ENCODE measurements at places on chromosomes 3 and 15.
A peak's percentile ranks its signal among the peaks of the same experiment; 100 is the strongest.

DNA sequence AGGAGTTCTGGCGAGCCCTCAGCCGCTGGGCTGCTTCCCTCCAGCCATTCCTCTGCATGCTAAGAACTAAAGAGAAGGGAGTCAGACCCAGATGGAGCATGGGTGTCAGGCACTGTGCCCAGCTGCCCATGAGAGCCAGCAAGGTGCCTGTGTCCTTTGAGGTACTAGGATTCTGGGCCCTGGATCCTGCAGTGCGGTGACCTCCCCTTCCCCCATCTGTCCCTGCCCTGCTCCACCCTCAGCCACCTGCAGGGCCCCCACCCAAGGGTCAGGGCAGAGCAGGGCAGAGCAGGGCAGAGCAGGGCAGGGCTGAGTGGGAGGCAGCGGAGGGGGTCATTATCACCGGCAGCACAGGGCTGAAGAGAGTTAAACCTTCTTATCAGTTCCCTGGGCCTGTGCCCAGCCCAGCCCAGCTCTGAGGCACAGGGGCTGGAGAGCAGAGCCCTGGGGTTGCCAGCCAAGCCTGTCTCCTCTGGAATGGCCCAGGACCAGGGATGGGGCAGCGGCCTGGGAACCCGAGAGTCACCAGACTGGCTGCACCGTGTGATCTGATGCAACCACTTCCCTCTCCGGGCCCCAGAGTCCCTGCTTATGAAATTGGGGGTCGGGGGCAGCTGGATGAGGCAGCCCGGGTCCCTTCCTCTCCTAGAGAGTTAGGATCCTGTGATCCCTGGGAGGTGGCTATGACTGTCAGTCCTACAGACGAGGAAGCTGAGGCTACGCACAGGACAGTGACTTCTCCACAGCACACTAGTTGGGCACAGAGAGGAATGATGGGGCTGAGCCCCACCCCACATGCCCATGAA, 17.3 kb downstream of the ZDHHC19 start:
- no peak for DNase-seq

GRCh38 chr15:71679793-71680353, 130.5 kb upstream of the NR2E3 start:
- DNase-seq, result no peak

GRCh38 chr3:58840949-58841348, 174.4 kb upstream of the FAM3D start:
- no peak for DNase-seq

DNA sequence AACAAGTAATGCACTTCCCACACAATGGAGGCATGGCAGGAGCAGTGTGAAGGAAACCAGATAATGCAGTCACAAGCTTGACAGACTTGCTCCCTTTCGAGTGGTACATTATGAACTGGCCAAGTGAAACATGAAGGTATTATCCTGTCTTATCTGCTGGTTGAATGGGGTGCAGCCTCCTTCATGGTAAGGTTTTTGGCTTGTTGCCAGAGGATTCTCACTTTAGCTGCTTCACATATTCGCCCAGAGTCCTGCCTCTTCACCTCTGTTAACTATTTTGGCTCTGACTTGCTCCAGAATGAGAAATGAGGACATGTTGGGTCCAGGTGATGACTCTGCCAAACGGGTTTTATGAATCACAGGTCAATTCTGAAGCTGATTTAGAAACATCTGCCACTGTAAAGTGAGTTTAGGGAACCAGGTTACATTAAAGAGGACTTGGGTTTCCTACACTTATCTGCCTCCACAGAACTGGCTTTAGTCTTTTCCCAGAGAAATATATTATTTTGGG, 19.5 kb upstream of the CCDC39 start:
- DNase-seq, result no peak

- DNase-seq, result no peak
Measured at GRCh38 chr3:59566481-59566975, 516.7 kb upstream of the CFAP20DC start.

- no peak for DNase-seq
Measured at GRCh38 chr15:65163041-65163440, 22.1 kb downstream of the CLPX start.

DNA sequence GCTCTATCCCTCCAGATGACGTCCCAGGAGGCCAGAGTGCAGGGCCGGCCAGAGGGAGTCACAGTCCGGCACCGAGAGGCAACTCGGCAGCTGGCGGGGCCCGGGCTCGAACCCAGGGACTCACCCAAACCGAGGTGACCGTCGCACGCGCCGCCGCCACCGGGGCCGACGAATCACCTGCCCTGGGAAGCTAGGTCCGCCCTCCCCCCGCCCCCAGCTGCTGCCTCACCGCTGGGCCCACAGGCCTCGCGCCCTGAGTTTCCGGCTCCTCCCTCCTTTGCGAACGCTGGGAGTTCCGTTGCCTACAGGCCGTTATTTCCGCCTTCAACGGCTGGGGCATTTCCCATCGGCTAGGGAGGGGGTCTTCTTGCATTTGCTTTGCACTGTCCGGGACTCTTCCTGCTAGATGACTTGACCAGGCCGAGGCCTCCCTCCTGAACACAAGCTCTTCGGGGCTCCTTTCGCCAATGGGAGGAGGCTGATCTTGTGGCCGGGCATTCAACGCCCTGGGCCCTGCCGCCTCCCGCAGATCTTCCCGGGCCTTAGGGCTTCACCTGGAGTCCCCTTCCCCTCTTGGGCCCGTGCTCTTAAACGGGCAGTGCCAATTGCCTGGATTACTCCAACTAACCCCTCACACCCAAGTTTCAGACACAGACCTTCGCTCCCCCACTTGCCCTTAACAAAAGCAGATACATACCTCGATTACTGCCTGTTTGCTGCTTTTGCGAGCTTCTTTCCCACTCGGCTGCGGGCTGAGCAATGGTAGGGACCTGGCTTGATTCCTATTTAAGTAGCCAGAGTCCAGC, at the start of gene SNUPN:
SNUPN (minus strand) TSS at position 184 of the 806 bp plus-strand sequence. CDS start 4,674 bp downstream, outside the sequence.
- peak; percentile 93 for DNase-seq

DNA sequence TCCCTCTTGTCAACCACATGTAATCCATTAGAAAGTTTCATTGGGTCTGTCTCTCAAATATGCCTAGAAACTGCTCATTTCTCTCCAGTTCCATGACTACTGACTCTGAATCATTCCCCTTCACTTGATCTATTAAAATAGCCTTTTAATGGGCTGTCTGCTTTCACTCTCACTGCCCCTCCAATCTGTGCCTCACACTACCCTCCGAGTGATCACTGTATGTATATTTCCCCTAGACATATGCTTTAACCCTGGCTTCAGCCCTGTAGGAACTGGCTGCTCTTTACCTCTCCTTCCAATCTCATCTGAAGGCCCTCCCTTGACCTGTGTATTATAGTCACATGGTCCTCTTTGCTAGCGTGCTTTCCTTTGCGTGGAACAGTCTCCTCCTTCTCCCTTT, 282.8 kb upstream of the ADAMTS9 start:
- DNase-seq, result no peak

DNA sequence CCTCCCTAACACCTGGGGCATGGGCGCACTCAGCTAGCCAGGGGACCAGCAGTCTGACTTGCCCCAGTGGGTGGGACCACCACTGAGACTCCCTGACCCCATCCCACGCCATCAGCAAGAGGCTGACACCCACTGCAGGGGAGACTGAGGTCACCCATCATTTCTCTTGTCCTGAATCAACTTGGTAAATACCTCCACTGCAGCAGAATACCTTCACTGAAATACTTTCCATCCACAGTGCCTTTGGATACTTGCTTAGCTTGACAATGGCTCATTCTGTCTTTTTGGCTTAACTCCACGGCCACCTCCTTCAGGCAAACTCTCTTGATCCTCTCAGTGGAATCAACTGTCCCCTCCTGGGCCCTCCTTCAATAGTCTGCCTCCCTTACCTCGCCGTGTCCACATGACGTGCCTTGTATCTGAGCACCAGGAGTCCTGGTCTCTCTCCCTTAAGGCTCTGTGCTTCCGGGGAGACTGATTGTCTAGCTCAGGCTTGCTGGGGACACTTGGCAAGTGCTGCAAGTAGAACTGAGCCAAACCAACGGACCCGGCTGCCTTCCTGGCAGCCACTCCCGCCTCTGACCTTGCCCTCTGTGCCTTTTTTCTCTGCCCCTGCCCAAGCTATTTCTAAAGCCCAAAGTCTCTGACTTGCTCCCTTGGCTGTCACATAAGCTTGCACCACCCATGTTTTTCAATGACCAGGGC, 119.1 kb downstream of the ADCY5 start:
- no peak for DNase-seq

DNA sequence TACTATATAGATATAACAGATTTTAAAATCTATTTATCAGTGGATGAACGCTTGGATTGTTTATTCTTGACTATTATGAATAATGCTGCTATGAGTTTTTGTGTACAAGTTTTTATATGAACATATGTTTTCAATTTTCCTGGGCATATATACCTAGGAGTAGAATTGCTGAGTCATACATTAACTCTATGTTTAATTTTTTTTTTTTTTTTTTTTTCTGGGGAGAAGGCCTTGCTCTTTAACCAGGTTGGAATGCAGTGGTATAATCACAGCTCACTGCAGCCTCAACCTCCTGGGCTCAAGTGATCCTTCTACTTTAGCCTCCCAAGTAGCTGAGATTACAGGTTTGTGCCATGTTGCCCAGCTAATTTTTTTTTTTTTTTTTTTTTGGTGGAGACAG, 9.1 kb downstream of the CIDEC start:
- no peak for DNase-seq

DNA sequence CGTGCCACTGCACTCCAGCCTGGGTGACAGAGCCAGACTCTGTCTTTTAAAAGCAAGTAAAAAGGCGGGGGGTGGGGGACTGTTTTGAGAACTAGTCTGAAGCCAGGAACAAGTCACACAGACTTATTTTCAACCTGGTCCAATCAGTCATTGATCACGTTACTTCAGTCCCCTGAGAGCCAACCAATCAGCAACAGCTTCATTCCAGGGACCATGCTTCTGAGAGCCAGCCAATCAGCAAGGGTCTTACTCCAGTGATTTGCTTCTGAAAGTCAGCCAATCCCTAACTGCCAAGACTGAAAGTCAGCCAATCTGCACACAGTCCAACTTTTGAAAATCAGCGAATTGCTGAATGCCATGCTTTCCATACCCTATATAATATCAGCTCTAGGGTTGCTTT, 48.6 kb upstream of the C15orf39 start:
- DNase-seq, result no peak

- DNase-seq, result no peak
Measured at GRCh38 chr3:79314544-79314943, 453.3 kb downstream of the ROBO1 start.

DNA sequence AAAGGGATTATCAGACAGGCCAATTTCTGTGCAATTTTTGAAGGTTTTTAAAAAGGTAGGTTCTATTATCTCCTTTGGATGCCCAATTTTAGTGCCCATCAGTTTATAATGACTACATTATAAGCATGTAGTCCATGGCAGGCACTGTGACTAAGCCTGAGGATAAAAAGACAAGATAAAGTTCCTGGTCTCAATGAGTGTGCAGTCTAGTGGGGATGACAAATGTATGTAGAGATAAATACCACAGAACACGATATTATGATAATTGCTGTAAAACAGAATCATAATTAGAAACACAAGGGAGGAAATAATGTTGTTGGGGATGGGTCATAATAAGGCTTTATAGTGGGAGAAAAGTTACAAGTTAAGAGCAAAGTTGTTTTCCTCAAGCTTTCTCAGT, 163.1 kb downstream of the ZNF385D start:
- no peak for DNase-seq

GRCh38 chr15:74239051-74239705, 3.1 kb downstream of the CCDC33 start:
- DNase-seq, result no peak

DNA sequence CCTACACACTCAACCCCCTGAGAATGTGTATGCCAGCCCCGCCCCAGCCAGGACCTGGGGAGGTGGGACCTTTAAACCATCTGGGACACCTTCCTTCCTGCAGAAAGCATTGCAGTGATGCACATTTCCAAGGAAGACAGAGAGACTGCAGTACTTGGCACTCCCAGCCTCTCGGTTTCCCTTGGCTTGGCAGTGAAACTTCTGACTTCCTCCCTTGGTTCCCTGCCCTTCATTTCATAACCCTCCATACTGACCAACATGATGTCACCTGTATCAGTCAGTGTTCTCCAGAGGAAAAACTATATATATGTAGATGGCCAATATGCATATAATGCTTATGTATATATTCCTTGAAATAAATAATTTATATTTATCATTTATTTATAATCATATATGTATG, 103.2 kb downstream of the SST start:
- DNase-seq, result no peak

GRCh38 chr3:138732456-138732855, 102.3 kb downstream of the PIK3CB start:
- no peak for DNase-seq

GRCh38 chr3:116870379-116870778, 160.8 kb downstream of the TUSC7 start:
- no peak for DNase-seq

DNA sequence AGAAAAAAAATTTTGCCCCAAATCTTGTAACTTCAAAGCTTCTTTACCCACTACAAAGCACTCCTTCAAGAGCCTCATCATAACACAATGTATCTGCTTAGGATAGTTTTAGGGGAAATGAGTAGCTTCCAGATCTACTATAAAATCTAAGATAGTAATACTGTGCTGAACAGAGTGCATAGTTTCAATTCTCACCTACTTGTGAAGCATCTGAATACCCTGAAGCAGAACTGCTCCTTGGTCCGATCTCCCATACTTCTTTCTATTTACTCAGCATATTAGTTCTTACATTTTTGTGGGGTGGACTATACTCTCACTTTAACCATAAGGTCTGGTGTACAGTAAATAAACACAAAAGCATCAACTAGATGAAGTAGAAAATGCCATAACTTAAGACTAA, 9.6 kb downstream of the TFRC start:
- no peak for DNase-seq

- DNase-seq, result no peak
Measured at GRCh38 chr3:95923496-95924210, 890.7 kb upstream of the EPHA6 start.

- DNase-seq, result no peak
Measured at GRCh38 chr3:106792716-106793115, 584.5 kb upstream of the CCDC54 start.

- no peak for DNase-seq
Measured at GRCh38 chr3:30260762-30261161, 345.6 kb upstream of the TGFBR2 start.

- no peak for DNase-seq
Measured at GRCh38 chr15:90558171-90558573, 28.4 kb downstream of the CRTC3 start.

GRCh38 chr3:149299938-149300801, 33.3 kb downstream of the TM4SF18 start:
- peak; percentile 33 for DNase-seq

All from right renal pelvis (tissue), 4 donors.